Right forelimb (tissue), 1 donor: ENCODE measurements at places on chromosomes 2 and 18.

- DNase-seq = no peak
Measured at GRCh38 chr18:12520442-12520992, 112.8 kb downstream of the PRELID3A start.

DNA sequence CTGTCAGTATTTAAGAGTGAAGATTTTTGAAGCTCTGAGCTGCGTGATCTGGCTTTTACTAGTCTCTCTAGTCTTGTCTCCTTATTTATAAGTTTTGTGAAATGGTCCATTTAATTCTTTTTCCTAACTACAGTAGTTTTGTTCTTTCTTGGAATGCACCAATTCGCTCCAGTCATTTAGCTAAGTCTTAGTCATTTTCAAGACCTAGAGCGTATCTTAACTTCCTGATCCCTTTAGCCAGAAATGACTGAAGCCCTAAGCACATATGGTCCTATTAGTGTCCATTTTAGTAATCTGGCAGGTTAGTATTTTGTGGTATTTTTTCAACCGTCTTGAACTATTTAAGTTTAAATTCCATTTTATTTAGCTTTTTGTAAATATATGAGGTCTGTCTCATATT, 3.6 kb downstream of the BIRC6 start:
- DNase-seq = no peak

- no peak for DNase-seq
Measured at GRCh38 chr2:124514236-124514635, 489.1 kb downstream of the CNTNAP5 start.

- DNase-seq = no peak
Measured at GRCh38 chr18:11020877-11021414, 128.4 kb downstream of the PIEZO2 start.

- DNase-seq = no peak
Measured at GRCh38 chr2:185625604-185626003, 113.0 kb upstream of the FSIP2 start.

DNA sequence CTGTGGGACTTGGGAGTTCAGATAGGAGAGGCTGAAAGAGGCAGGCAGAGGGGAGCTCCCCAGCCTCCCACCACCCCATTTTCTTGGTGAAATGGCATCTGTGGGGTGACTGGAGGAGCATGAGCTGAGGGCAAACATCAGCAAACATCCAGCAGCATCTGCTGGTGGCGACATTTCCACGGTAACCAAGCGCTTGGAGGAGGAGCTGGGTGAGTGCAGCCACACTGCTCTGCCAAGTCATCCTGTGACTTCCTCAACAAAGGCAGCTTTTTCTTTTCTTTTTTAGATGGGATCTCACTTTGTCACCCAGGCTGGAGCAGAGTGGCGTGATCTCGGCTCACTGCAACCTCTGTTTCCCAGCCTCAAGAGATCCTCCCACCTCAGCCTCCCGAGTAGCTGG, 5.6 kb downstream of the TXNL4A start:
- DNase-seq = no peak

GRCh38 chr18:39772155-39772919, 2182.7 kb upstream of the PIK3C3 start:
- no peak for DNase-seq
